ENCODE measurements at places on chromosomes 4 and X.
A peak's percentile ranks its signal among the peaks of the same experiment; 100 is the strongest.

DNA sequence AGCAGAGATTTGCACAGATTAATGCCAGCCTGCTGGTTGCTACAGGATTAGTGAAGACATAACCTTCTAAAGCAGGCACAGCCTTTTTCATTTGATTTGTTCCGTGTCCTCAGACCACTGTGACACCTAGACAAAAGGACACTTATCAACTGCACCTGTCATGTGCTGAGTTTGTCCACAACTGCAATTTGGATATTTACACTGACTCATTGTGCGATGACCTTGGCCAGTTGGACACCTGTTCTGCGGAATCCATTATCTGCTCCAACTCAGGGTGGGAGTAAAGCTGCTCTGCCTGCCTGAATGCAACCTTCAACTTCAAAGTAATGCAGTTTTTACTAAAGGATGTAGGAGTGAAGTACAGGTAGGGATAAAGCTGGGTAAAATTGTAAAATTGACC is 4.1 kb upstream of the NR0B1 start:
- DNase-seq = no peak

GRCh38 chrX:135347381-135348016 is 38.2 kb downstream of the ETDC start:
- DNase-seq = no peak

GRCh38 chr4:177267911-177268310 is 41.8 kb upstream of the NEIL3 start:
- DNase-seq = no peak

DNA sequence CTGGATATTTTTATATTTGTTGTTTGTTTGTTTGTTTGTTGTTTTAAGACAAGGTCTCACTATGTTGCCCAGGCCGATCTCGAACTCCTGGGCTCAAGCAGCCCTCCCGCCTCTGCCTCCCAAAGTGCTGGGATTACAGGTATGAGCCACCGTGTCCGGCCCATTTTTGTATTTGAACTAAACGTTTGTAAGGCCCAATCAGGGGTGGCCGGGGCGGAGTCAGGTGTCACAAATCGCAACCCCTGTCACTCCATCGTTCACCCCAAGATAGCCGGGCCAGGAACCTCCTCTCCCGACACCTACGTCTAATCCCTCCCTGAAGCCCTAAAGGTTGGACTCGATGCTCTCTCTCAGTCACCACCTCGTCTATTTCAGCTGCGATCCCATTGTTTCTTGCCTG is 722 bp upstream of the EFHC2 start:
- DNase-seq = peak; percentile 80

DNA sequence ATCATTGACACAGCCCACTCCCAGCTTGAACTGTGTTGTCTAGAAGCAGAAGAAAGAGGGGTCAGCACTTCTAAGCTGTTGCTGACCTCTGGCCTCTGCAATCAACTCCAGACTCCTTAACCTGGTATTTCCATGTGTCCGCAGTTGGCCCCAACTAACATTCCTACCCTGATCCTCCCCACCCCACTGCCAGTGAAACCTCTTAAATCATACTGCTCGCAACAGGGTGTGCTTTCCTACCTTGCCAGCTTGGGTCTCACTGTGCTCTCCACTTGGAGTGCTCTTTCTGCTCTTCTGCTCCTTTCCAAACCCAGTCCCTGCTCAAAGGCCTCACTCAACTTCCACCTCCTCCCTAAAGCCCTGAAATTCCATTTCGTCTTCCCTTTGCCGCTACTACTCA is 52.3 kb upstream of the RPS6KA3 start:
- no peak for DNase-seq

DNA sequence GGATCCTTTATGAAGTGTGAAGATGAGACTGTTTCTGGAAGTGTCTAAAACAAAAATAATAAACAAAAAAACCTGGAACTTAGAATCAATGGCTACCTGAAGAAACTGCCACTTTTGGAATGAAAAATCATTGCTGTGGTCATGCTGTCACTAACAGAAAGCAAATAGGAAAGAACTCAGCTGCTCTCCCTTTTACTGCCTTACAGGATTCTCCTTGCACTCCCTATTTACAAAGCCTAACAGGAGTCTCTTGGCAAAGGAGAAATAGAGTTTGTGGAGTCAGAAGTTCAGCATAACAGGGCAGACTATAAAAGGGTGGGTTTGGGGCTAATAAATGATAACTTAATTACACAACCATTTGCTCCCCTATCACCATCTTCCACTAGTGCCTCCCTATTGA is 19.0 kb upstream of the GK2 start:
- no peak for DNase-seq

DNA sequence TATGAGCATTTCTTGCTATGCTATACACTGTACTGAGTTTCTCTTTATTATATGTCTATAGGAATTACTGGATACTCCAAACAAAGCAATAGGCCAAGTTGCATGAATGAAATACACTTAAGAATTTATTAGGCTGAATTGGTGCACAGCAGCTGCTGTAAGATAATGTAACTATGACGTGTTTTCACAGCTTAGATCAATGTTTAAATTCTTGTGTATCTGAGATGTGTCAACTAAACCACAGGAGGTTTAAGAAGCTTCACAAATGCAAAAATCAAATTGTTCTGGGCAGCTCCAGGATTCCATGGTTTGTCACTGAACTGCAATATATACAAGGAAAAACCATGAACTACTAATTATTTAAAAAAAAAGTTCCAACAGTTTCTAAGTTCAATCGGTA is 156.7 kb downstream of the MAPK10 start:
- DNase-seq = no peak

All from CD4-positive, alpha-beta T cell treated with Interleukin-1 beta for 1 hour (primary cell).